ENCODE measurements at places on chromosomes 2 and 18. TPM values are rescaled to one million over a fixed set of nuclear protein-coding genes. Genes with fewer than 3 reads are reported as not detected.

The USP37 gene
- 8.7 TPM for polyA plus RNA-seq

The DAW1 gene
- polyA plus RNA-seq = 8.7 TPM

The DSG1 gene
- polyA plus RNA-seq = not detected

The LHCGR gene
- 0.44 TPM for polyA plus RNA-seq

The C2orf78 gene
- not detected for polyA plus RNA-seq

The SLC38A11 gene
- polyA plus RNA-seq = 4.2 TPM

The IL1R1 gene
- polyA plus RNA-seq = 3.8 TPM

The DNER gene
- 446 TPM for polyA plus RNA-seq

The FAHD2B gene
- polyA plus RNA-seq = 17.4 TPM

The GLI2 gene
- 9.9 TPM for polyA plus RNA-seq

The RNF138 gene
- 48.3 TPM for polyA plus RNA-seq

The NTSR2 gene
- polyA plus RNA-seq = 3.5 TPM

The DSC2 gene
- polyA plus RNA-seq = 4.2 TPM

The LDAH gene
- 19.7 TPM for polyA plus RNA-seq

The MC2R gene
- polyA plus RNA-seq = not detected
